ENCODE measurements at places on chromosomes 11 and 22.

DNA sequence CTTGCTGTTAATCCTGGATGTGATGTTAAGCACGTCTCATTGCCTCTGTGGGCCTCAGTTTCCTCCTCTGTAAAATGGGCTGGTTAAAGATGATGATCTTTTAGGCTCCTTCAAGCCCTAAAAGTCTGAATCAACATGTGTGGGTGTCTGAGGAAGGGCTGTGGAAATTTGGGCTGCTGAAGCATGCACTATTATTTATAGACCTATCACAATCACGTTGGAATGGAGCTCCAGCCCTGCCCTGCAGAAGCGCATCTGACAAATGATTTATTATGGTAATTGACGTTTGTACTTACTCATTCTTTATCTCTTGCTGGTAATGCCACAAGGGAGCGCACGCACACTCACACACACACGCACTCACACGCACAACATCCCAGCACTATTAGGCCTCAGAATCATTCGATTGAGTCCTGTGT is 20.4 kb downstream of the P2RX3 start:
- no peak for DNase-seq

DNA sequence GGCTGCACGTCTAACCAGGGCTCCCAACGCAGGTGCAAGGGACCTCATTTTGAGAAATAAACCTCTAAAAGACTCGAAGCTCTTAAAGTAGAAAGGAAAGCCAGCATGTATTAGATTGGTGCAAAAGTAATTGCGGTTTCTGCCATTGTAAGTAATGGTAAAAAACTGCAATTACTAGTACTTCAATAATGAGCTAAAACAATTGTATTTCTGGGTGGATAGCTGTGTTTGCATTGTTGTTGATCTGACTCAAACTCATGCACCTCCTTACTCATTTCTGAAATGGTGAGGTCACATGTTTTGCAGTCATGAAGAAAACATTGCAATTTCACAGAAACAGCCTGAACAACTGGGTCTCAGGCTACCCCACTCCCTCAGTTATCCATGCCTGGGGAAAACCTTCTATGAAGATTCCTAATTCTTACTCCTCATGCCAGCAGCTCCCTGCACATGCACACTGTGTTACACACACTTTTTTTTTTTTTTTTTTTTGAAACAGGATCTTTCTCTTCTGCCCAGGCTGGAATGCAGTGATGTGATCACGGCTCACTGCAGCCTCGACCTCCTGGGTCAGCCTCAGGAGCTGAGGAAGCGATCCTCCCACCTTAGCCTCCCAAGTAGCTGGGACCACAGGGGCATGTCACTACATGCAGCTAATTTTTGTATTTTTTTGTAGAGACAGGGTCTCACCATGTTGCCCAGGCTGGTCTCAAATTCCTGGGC is 24.6 kb downstream of the VWCE start:
- no peak for DNase-seq

DNA sequence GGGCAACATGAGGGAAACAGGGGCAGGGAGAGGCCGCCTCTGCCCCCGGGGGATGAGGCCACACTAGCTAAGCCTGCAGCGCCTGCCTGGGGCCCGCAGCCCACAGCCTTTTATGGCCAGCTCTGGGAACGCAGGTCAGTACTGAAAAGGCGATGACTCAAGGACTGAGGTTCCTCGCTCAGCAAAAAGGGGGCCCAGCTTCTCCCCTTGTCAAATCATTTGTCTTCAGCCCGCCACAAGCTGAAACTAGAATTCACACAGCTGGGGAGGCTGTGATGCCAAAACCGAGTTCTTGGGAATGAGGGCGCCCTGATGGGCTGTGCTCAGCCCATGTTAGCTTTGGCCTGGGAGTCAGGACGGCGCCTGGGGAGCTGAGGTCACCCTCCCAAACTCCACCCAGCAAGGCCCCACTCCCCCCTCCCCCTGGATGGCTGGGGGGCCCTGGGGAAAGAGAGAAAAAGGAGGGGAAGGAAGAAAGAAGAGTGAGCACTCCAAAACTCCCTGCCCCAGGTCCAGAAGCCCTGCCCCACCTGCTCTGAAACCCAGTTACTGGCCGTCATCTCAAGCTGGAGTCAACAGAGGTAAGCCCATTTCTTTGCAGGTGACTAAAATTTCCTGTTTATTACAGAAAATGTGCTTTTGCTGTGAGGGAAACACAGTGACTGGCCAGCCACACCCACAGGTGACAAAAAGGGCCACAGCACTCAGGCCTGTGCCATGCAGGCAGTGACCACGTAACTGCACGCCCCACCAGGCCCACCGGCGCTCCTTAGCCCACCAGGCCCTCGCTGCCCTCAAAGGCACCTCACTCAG is 13.7 kb downstream of the EHD1 start:
- peak; percentile 43 for DNase-seq

DNA sequence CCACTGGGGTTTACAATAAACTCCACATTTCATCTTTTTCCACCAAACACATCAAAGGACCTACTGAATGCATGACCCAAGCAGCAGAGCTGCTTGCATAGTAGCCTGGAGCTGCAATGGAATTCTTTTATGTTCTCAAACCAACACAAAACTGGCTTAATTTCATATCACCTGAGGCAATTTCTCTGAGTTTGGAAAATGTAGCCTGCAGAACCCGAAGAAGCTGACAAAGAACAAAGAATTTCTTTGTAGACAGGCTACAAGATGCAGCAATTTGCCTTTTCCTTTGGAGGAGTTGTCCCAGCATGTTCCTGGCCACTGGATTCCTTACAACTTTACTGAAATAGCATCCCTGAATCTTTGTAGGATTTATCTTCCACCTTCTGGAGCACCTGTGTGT is 5.5 kb upstream of the TECTA start:
- no peak for DNase-seq

GRCh38 chr22:19448076-19448607 is 631 bp upstream of the C22orf39 start:
- DNase-seq = peak; percentile 8

GRCh38 chr22:37146051-37146385 is 3.7 kb downstream of the IL2RB start:
- no peak for DNase-seq

- DNase-seq = no peak
Observed at GRCh38 chr11:125410091-125410490, 86.0 kb downstream of the FEZ1 start.

GRCh38 chr11:77619576-77620198 is 17.9 kb downstream of the CLNS1A start:
- no peak for DNase-seq

GRCh38 chr11:43758927-43759326 is 78.4 kb downstream of the HSD17B12 start:
- no peak for DNase-seq

- no peak for DNase-seq
Observed at GRCh38 chr11:86988351-86988881, 33.2 kb upstream of the FZD4 start.

GRCh38 chr22:45528046-45528445 is 25.4 kb downstream of the FBLN1 start:
- no peak for DNase-seq

DNA sequence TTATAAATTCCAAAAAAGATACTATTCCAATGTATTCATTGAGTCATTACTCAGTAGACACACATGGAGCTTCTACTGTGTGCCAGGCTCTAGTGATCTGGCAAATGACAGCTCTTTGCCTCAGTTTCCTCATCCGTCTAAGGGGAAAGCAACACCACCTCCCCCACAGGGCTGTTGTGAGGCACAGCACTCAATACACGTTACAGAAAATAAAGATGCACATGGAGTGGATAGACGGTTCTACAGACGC is 6.5 kb upstream of the MALAT1 start:
- no peak for DNase-seq

GRCh38 chr11:16148301-16148931 is 207.9 kb downstream of the SOX6 start:
- no peak for DNase-seq

DNA sequence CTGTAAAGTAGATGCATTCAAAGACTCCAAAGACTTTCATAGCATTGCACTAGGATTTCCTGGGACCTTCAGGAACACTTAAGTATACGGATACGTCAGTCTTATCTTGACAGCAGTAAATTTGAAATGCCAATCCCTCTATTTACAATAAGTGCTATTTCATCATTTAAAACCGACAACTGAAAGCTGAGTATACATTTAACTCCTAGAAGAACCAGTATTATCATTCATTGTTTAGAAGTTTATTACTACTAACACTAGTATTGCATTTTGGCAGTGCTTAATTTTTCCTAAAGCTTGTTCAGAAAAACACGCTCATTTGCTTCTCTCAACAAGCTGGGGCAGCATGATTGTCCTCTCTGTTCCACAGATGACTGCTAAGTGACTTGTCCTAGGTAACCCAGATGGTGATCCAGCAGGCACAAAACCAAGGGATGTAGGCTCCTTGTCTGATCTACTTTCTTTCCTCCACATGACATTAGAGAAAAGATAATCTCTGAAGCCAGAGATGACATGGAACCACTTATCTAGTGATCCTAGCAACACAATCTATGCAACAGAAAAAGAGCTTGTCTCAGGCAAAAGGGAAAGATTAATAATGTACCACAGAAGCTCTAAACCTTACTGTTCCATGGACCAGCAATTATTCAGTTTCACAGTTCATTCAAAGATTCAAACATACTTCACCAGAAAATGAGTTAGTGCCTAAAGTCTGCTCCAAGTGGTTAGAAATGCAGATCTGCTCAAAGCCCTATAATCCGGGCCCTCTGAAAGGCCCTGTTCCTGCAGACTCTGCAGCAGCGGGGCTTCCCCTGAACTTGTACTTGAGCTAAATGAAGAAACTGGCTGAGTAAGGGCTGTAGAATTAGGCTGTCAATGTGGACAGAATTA is 5.2 kb downstream of the MAML2 start:
- DNase-seq = no peak

DNA sequence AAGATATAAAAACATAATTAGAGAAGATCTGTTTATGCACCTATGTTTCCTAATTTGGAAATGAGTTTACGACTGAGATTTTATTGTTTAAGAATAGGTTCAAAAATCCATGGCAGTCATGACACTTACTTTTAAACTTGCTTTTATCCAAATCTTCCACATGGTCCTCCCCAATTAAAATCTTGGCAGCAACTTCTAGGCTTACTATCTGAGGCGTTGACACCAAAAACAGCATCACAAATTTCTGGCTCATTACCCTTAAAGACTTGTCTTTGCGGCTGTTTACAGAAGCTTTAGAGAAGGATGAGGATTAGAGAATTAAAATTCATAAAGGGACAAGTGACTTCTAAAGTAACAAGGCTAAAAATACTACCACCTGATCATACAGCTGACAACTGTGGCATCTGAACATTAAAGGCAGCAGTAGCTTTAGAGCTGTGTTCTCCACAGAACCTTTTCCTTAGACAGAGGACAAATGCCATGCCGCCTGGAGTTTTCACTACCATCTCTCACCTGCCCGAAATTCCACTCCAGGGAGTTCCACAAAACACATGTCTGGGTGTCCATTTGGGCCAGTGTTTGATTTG is 6.4 kb downstream of the E2F8 start:
- DNase-seq = no peak

DNA sequence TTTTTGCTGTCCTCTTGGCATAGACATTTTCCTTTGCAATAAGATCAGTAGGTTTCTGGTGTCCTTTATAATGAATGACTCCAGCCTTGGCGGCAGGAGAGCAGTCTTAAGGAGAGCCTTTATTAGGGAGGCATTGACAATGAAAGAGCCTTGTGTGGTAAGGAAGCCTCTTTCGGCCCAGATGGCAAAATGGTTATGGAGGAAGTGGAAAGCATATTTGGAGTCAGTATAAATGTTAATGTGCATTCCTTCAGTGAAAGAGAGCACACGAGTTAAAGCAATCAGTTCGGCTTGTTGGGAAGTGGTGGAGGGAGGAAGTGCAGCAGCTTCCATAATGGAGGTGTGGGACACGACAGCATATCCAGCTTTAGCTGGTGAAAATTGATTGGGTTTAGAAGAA is 18.1 kb upstream of the ANO1 start:
- no peak for DNase-seq

DNA sequence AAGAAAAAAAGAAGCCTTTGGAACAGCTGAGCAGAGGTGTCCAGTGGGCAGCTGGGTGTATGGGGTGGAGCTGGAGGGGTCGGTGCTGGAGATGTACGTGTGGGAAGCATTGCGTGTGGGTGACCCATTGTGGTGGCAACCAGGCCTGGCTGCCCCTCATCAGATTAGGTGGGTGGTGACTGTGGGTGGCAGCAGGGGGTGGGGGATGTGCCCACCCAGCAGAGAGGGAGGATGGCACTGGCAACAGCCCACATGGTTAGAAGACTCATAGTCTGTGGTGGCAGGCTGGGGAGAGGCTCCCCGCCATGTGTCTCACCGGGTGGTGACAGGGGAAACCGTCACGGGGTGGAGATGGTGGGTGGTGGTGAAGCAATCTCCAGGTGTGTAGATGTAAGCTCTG is 27.6 kb downstream of the TP53I11 start:
- no peak for DNase-seq

DNA sequence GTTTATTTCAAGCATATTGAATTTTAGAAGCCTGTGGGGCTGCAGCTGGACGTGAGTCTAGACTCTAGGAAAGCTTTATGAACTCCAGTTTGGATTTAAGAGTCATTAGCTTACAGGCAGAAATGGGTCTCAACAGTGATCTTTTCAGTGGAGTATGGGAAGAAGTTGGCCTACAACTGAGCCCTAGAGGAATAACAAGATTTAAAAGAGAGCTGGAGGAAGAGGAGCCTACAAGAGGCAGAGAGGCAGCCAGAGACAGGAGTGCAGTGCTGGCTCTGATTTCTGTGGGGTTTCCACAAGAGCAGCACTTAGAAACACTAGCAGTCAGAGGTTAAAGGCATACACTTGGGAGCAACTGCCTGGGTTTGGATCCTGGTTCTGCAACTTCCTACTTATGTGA is 17.9 kb downstream of the APOL5 start:
- DNase-seq = no peak

GRCh38 chr11:60932605-60933356 is 8.5 kb downstream of the TMEM132A start:
- DNase-seq = no peak

GRCh38 chr11:122978299-122978620 is 3.4 kb downstream of the BSX start:
- DNase-seq = no peak

DNA sequence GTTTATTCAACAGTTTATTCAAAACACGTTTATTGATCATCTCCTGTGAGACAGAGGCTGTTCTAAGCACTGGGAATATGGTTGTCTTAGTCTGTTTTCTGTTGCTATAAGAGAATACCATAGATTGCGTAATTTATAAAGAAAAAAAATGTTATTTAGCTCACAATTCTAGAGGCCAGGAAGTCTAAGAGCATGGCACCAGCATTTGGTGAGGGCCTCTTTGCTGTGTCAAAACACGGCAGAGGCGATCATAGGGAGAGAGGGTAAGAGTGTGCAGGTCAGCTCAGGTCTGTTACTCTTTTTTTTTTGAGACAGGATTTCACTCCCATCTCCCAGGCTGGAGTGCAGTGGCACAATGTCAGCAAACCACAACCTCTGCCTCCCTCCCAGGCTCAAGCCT is 5.2 kb upstream of the IL17RA start:
- DNase-seq = no peak

Data from activated gamma-delta T cell treated with Interleukin-2 at 50 U/mL for 16 hours (primary cell).